Osteoblast (primary cell): ENCODE measurements at places on chromosomes 6 and 20. TPM values are rescaled to one million over a fixed set of nuclear protein-coding genes. Genes with fewer than 3 reads are reported as not detected.

The ACTR5 gene
- 5.8 and 6.2 TPM in 2 replicates for total RNA-seq

The GPLD1 gene
- 0.72 and 0.88 TPM in 2 replicates for total RNA-seq

The ASIP gene
- total RNA-seq = not detected in 2 replicates

The RAET1E gene
- 0.36 and 0.88 TPM in 2 replicates for total RNA-seq

The MYCT1 gene
- 0.29 and 0.36 TPM in 2 replicates for total RNA-seq

The BPIFA1 gene
- total RNA-seq = not detected in 2 replicates

The HRH3 gene
- not detected in 2 replicates for total RNA-seq

The EEF1A2 gene
- not detected in 2 replicates for total RNA-seq

The GSTA2 gene
- total RNA-seq = not detected in 2 replicates

The WFDC10A gene
- not detected in 2 replicates for total RNA-seq

The ME1 gene
- total RNA-seq = 27.9 and 31.8 TPM in 2 replicates
